Epithelial cell of prostate (primary cell): ENCODE measurements at places on chromosomes 2 and 18.
A peak's percentile ranks its signal among the peaks of the same experiment; 100 is the strongest.

DNA sequence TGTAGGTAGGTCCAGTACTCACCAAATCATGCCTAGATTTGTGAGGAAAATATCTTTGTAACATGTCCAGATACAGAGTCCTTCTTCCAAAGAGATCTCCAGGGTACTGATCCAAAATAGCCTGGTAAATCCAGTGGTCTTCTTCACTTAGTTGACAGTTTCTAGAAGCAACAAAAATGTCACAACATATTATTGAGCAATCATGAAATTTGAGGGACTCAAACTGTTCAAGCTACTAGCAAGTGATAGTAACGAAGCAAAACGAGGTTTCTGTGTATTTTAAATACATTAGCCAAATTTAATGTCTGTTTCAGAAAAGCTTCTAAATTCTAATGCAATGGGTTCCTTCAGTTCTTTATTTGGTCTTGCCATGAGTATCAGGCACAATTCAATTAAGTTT is 142.8 kb downstream of the CCDC148 start:
- no peak for DNase-seq

DNA sequence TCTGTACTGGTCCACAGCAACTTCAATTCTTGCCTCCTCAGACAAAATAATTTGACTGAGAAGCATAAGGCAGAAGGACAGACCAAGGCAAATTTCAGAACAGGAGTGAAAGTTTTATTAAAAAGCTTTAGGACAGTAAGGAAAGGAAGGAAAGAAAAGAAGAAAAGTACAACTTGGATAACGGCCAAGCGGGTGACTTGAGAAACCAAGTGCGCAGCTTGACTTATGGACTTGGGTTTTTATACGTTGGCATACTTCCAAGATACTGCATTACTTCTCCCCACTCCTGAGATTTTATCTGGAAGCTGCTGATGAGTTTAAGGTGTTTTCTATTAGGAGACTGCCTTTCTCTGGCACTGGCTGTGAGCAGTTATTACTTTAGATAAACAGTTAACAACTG is 64.7 kb downstream of the CCDC178 start:
- no peak for DNase-seq

DNA sequence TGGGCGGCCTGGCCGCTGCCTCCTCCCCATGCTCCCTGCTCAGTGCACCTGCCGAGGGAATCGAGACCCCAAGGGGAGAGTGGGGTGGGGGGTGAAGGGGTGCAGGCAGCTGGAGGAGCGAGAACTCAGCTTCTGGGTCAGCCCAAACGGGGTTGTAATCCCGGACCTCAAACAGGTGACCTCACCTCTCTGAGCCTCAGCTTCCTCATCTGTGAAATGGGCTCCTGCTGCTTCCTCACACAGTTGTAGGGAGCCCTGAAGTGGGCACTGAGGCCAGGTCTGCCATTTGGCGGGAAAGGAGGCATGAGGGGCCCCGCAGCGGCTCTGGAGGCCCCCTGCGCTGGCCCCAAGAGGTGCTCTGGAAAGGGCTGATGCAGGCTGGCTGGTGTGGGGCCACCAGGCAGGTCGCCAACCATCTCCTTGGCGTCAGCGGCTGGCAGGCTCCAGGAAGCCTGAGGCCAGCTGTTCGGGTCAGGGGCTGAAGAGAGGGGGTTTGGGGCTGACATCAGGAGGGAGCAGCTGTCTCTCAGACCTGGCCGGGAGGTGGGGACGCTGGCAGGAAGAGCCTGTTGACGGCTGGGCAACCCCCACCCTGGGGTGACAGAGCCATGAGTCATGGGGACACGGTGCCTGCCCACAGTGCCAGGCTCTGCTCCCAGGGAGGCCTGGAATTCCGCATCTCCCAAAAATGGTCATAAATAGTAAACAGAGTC is 4.9 kb downstream of the KLHL30 start:
- peak; percentile 24 for DNase-seq

GRCh38 chr2:60936757-60937156 is 55.4 kb downstream of the REL start:
- DNase-seq: no peak

DNA sequence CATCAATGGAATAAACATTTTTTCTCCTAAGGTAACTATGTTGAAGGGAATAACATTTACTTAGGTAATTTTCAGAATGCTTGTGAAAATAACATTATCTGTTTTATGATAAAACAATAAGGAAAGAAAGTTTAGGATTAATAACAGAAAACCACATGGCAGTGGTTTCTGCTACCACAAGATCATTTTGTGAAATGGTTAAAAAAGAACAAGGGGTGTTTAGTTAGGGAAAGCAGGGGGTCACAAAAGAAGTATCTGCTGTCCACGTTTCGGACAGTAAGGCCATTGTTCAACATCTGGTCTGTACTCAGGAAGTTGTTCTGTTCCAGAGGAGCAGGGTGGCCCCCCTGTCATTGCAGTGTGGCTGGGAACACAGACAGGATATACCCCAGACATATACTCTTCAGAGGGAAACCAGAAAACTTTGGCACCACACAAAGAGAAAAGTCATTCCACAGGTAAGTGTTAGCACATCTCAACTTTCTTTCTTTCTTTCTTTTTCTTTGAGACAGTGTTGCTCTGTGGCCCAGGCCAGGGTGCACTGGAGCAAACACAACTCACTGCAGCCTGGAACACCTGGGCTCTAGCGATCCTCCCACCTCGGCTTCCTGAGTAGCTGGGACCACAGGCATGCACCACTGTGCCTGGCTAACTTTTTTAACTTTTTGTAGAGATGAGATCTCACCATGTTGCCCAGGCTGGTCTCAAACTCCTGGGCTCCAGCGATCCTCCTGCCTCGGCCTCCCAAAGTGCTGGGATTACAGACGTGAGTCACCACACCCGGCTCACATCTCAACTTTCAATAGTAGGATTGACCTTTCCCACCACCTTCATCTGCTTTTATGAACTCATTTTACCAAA is 14.8 kb upstream of the ARL5A start:
- DNase-seq: no peak

- no peak for DNase-seq
These were observed 32.1 kb downstream of the CCDC141 start for GRCh38 chr2:179017773-179018357.
